NCI-H82 (cell line): ENCODE measurements at places on chromosomes 7 and 10.

DNA sequence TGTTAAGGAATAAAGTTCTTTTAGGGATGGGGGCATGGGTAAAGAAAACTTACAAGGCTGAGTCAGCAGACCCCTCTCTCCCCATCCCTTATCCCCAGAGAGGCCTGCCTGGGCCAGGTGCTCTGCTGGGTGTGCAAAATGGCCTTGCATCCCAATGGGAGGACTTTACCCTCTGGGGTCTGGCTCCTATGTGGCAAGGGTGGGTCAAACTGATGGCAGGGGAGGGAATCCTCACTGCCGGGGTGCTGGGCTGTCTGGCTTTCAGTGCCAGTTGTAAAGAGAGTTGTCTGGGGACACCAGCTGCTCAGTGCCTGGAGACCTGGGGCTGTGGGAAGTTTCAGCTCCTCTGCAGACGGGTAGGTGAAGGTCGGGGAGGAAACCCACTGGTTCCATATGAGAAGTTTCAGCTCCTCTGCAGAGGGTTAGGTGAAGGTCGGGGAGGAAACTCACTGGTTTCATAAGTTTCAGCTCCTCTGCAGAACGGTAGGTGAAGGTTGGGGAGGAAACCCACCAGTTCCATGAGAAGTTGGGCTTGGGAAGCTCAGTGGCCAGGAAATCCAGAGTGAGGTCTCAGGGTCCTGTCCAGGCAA, 127.2 kb upstream of the PODXL start:
- DNase-seq: no peak

DNA sequence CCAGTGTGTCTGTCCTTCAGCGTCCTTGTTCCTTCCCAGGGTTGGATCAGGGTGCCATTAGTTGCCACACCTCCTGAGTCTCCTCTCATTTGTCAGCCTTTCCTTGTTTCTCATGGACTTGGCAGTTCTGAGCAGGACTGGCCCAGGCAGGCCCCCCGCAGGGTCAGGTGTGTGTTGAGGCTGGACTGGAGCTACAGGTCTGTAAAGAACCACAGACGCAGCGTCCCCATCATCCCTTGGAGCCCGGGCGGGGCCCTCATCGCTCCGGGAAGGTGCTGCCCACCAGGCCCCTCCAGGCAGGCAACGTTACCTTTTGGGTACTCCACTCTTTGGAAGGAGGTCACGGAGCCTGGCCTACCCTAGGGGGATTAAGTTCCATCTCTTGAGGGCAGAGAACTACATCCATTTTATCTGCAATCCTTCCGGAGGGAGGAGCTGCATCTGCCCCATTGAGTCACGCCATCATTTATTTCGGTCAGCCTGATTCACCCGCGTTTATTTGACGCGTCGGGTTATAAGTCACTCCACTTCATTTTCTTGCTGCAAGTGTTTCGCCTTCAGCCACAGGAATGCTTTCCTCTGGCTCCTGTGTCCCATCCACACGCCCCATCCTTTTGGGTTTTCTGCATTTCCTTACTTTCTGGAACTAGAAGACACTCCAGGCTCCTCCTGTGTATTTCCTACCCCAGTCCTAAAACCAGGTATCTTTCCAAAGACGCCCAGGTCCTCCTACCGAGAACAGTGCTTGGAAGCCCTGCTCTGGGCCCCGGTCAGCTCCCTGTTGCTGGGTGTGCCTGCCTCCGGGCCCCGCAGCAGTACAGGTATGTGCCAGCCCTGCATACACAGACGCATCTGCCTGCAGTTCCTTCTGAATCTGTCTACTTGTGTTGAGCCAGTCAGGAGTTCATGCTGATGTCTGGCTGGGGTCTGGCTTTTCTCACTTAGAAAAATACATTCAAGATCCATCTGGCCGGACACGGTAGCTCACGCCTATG, 141.9 kb downstream of the MAD1L1 start:
- DNase-seq: no peak

GRCh38 chr7:31788445-31788844, 101.4 kb downstream of the PPP1R17 start:
- DNase-seq: no peak

- no peak for DNase-seq
These were observed 523.8 kb downstream of the ZWINT start for GRCh38 chr10:55837273-55837672.

GRCh38 chr7:36600869-36601530, 123.3 kb downstream of the AOAH start:
- DNase-seq: peak; percentile 50

GRCh38 chr10:104303594-104304355, 34.5 kb downstream of the ITPRIP start:
- DNase-seq: no peak

- DNase-seq: no peak
These were observed 48.1 kb downstream of the WIPF3 start for GRCh38 chr7:29854257-29854938.
